ENCODE measurements at places on chromosomes 4 and X. TPM values are rescaled to one million over a fixed set of nuclear protein-coding genes. Genes with fewer than 3 reads are reported as not detected.
A peak's percentile ranks its signal among the peaks of the same experiment; 100 is the strongest.

DNA sequence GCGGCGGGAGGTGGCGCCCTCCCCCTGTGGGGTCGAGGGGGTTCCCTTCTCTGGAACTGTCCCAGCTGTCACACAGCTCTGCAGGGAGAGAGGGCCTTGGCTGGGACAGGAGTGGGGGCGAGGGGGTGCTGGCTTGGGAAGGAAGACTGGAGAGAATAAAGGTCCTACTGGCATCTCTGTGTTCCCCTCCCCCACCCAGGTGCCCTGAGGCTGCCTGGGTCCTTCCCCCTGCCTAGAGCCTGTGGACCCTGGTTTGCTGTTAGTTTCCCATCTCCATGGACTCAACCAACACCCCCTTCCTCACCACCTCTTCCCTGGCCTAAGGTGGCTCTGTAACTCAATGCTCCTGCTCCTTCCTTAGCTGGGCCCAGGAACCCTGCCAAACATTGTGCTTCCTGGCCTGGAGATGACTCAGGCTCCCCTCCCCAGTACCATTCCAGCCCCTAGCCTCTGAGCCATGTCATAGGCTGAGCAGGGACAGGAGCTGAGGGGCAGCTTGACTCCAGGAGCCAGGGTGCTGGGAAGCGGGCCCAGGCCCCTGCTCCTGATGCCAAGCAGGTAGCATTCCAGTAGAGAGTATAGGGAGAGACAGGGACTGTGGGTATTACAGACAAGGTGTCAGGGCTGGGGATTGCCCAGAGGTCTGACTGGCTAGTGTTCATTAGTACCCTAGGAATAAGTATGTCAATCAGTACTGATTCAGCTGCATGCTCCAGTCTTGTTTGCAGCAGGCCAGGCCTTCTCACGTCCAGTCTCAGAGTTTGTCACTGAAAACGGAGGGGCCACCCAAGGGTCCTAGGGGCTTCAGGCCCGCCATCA lies 100.7 kb downstream of the EFNB1 start:
- no peak for DNase-seq

DNA sequence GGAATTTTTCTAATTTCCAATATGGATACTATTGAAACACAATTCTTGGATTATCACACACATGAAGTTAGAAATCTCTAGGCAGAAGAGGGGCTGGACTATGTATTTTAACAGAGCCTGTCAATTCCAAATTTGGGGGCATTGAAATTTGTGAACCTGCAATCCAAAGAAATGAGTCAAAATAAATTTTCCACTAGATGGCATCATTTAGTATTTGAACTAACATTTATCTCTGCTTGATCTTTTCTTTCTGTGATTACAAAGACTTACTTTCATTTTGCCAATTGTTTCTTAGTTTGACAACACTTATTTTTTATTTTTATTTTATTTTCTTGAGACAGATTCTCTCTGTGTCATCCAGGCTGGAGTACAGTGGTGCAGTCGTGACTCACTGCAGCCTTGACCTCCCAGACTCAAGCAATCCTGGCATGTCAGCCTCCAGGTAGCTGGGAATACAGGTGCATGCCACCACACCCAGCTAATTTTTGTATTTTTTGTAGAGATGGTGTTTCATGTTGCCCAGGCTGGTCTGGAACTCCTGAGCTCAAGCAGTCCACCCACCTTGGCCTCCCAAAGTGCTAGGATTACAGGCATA lies 2.7 kb upstream of the PYURF start:
- DNase-seq = no peak

DNA sequence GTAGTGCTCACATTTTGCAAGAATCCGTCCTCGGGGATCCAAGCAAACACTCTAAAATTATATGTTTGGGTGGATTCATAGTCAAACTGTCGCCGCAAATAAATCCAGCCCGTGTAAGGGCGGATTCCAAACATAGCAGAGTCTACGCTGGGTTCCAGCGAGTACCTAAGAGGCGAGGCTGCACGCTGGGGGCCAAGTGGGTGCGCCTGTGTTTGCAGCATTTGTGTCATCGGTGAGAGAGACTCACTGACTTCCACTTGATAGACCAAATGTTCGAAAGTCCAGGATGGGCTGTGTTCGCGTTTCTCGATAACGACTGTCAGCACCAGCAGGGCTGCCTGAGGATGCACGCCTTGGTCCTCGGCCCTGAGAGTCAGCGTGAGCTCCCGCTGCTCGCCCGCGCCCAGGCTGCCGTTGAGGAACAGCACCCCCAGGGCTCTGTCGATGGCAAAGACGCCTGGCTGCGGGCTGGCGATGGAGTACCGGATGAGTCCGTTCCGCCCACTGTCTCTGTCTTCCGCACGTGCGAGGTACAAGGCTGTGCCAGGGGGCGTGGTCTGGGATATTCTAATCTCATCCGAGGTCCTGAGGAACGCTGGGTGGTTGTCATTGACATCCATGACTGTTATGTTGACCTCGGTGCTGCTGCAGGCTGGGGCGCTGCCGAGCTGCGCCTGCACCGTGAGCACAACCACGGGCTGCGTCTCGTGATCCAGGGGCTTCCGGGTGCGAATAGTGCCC lies 158.7 kb downstream of the DCHS2 start:
- DNase-seq = peak; percentile 24

GRCh38 chr4:88674979-88675378 lies 22.6 kb downstream of the NAP1L5 start:
- DNase-seq = no peak

DNA sequence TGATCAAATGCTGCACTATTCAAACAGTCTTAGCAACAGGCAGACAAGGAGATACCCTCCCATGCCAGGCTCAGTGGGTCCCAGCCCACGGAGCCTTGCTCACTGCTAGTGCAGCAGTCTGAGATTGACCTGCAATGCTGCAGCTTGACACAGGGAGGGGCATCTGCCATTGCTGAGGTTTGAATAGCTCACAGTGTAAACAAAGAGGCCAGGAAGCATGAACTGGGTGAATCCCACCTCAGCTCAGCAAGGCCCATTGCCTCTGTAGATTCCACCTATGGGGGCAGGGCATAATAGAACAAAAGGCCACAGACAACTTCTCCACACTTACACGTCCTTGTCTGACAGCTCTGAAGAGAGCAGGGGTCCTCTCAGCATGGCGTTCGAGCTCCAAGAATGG lies 26.6 kb upstream of the ZXDB start:
- DNase-seq = no peak

The BCAP31 gene
- total RNA-seq = 123 TPM

Data from right cardiac atrium (tissue), 5 donors.